ENCODE measurements at places on chromosomes 2 and 18.

- no peak for DNase-seq
These were observed 138.0 kb downstream of the AGPS start for GRCh38 chr2:177530561-177530960.

- DNase-seq: no peak
These were observed 19.1 kb downstream of the TRAK2 start for GRCh38 chr2:201432038-201432620.

- no peak for DNase-seq
These were observed 73.7 kb downstream of the TANK start for GRCh38 chr2:161233858-161234431.

DNA sequence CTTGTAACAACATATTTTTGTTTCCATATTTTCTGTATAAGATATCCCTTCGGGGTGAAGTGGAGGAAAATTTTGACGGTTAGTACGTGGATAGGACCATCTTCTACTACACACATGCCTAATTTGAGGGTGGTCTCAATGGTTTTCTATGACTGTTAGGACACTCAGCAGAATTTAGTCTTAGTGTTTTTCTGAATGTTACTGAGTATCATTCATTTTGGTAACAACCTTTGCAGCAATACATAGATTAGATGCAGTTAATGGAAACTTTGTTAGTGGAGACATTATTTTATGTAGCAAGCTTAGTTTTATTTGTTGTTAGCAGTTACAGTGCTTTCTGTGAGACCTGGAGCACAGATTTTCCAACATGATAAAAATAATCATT is 1.6 kb downstream of the ITGAV start:
- no peak for DNase-seq

- no peak for DNase-seq
These were observed 21.6 kb downstream of the TNS1 start for GRCh38 chr2:217981084-217981730.

GRCh38 chr18:46722051-46722450 is 34.8 kb downstream of the ST8SIA5 start:
- DNase-seq: no peak

DNA sequence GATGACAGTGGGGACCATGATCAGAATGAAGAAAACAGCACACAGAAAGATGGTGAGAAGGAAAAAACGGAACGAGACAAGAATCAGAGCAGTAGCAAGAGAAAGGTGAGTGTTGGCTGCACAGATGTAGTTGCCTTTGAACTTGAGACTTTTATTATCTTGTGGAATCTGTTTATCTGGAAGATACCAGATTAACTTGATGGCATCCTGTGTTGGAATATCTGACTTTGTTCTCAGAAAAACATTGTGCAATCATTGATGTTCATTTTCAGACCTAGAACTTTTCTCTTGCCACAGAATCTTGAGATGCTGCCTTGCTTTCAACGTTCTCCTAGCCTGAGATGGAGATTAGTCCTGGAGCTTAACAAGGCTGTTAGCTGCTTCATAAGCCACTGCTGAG is 5.9 kb downstream of the EIF4E2 start:
- no peak for DNase-seq

DNA sequence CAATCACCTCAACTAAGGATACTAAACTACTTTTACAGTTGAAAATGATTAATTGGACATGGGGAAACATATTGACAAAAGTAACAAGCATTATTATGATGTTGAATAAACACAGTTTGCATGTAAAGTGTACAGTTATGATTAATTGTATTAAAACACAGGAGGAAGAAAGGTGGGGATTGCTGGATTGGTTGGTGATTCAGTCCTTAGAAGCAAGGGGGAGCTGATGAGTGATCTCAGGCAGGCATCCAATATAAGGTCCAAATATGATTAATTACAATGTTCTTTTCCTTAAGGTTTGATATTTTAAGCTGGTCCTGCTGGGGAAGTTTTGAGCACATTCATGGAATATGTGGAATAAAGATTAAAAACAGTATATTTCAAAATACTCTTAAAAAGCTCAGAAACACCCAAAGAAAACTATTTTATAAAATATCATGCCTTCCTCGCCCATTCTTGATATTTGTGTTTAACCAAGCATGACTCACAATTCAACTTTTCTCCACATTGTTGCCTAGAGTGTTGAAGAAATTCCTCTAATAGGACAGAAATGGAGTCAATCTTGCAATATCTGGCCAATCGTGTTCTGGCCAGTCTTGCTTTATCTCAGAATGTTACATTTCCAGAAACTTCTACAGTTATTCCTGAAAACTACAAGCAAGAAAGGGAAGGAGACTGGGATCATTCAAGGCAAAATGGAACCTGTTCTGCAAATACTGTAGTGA is 268.2 kb downstream of the RPIA start:
- DNase-seq: no peak

DNA sequence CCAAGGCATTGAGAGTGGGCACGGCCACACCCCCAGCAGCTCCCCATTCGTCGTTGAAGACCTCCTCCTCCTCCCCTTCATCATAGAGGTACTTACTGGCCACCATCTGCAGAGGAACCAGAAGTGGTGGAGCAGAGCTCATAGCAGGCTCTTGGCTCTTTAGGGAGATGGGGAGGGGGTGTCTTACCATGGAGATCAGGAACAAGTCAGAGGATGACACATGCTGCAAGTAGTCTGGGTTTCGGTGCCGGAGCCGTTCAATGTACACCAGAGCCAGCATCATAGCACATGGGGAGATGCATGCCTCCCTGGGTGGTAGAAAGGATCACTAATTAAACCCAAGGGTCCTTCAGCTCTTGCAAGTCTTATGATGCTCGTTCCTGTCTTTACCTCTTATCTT is 1.9 kb downstream of the CNPPD1 start:
- no peak for DNase-seq

DNA sequence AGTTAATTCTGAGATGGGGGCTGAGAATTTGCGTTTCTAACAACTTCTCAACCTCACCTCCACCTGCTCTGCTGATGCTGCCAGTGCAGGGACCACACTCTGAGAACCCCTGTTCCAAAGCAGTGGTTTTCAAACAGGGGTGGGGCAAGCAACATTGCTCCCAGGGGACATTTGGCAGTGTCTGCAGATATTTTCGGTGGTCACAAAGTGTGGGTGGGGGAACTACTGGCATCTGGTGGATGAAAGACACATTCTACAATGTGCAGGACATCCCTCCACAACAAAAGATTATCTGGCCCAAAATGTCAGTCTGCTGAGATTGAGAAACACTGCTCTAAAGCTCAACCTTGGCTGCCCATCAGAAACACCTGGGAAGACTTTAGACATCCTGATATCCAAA is 188.7 kb upstream of the SATB2 start:
- no peak for DNase-seq

GRCh38 chr2:68059784-68060525 is 2.8 kb downstream of the C1D start:
- no peak for DNase-seq

DNA sequence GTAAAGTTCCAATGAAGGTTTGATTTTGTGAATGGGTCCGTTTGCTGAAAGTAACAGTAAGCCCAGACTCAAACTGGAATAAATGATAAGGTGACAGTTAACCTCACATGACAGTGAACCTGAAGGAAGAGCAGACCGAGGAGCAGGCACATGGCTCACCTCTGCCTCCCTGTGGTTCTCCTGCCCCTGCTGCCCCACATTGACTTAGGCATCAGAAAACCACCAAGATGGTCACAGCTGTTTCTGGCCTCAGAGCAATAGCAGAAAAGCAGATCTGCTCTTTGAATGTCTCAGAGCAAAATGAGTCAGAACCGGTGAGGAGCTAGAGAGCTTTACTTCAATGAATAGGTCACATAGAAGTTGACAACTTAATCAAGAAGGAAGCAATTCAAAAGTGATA is 487.6 kb downstream of the METTL4 start:
- DNase-seq: no peak

- no peak for DNase-seq
These were observed at the start of gene DTNA for GRCh38 chr18:34709750-34710441. TSS of gene DTNA (plus strand) at chr18:34710298. CDS start at chr18:34755977, 45,679 bp downstream.

- DNase-seq: no peak
These were observed 157.1 kb downstream of the BAZ2B start for GRCh38 chr2:159459279-159459678.

- DNase-seq: no peak
These were observed 17.0 kb upstream of the CD8A start for GRCh38 chr2:86807468-86808275.

- no peak for DNase-seq
These were observed 8.8 kb downstream of the PRLH start for GRCh38 chr2:237574894-237575868.

DNA sequence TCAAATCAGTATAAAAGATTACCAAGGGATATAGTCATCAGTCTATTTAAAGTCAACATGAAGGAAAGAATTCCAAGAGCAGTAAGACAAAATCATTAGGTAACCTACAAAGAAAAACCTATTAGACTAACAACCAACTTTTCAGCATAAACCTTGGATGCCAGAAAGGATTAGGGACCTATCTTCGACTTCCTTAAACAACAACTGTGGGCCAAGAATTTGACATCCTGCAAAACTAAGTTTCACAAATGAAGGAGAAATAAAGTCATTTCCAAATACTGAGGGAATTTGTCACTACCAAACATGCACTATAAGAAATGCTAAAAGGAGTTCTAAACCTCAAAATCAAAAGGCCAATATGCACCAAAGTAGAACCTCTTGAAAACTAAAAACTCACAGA is 147.9 kb upstream of the TFPI start:
- no peak for DNase-seq

DNA sequence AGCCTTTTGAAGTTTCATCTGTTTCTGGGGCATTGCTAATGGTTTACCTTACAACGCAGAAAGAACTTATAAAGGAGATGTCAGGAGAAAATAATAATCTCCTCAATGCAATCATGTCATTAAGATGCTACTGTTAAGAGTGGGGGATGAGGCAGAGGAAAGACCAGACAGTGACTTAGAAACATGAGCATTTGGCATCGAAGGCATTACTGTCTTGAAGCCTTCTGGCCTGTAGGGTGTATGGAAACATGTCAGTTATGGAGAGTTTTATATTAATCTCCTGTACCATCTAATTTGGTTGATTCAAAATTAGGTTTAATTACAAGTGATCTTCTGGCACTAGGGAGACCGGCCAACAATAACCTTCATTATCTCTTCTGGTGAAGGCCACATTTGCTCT is 32.5 kb downstream of the CDC42EP3 start:
- DNase-seq: no peak

- no peak for DNase-seq
These were observed 300.6 kb downstream of the EIPR1 start for GRCh38 chr2:3076848-3077642.

GRCh38 chr2:48250943-48251342 is 279.0 kb upstream of the STON1 start:
- DNase-seq: no peak

GRCh38 chr2:160394153-160394552 is 99.5 kb downstream of the RBMS1 start:
- DNase-seq: no peak

DNA sequence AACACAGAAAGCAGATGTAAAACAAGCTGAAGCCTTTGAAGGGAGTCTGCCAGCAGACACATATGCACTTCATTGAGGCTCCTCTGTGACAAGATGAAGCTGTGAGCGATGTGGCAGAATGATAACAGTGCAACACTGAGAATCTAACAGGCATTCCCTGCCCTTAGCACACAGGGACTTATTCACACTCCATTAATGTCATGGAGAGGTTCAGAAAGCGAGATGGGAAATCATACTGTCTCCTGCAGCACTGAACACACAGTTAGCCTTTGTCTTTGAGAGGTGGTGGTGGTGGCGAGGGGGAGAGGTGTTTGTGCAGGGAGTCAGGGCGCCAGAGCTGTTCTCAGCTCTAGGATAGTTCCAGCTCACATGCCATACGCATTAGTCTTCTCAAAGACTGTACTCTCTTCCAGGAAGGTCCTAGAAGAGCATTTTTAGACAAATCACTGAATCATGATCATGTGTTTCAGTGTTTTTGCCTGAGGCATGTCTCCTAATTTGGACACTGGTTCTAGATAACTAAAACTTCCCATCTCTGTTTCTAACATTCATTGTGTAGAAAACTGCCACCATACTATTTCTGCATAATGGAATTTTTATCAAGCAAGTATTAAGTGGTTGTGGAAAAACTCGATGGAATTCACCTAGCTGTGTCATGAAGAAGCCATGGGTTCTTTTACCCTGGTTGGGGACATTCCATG is 93.5 kb upstream of the ITGB6 start:
- DNase-seq: no peak

All from T-helper 17 cell (primary cell).